ENCODE measurements at places on chromosomes 16 and 17.
A peak's percentile ranks its signal among the peaks of the same experiment; 100 is the strongest.

- DNase-seq, result no peak
These were observed 39.3 kb downstream of the SMG6 start for GRCh38 chr17:2264067-2264860.

DNA sequence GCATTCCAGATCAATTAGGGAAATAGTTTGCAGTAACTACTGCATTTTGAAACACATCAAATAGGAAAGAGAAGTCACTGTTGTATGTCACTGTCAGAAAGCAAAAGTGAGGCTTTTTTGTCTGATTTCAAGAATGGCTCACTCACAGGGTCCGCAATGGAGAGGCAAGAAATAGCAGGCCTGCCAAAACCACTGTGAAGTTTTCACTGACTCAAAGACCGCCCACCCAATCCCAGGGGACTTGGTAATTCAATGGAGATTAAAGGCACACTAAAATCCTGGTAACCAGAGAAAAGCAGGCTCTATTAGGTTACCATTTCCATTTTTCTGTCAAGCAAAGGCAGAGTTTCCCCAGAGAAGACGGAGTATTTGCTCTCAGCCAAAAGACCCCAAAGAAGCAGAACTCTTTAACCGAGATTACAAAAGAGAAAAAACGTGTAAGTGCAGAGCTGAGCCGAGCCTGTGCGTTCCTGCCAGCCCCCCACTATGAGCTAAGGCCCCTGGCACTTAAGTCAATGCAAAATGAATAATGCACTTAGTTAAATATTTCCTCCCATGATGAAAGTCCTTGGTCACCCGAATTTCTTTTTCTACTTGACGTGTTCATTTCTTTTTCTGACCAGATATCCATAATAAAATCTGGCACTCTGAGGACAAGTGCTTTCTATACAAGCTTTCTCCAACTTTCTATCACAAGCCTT lies 57.0 kb downstream of the FOXL1 start:
- no peak for DNase-seq

GRCh38 chr16:59164461-59164860 lies 430.3 kb upstream of the GOT2 start:
- no peak for DNase-seq

DNA sequence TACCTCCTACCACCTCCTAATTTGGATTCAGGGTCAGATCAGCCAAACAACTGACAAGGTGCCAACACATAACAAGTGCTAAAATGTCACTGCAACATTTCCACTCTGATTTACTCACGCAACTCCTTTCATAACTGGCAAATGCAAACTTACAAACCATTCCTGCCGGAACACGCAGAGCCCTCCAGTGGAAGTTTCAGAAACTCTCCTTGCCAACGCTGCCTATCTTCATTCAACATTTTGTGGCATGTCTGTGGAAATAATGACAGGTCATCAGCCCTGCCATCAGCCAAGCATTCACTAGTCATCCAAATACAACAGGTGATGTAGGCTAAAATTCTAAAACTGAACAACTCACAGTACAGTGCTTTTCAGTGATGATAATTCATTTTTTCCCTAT lies 37.7 kb upstream of the OR3A1 start:
- no peak for DNase-seq

DNA sequence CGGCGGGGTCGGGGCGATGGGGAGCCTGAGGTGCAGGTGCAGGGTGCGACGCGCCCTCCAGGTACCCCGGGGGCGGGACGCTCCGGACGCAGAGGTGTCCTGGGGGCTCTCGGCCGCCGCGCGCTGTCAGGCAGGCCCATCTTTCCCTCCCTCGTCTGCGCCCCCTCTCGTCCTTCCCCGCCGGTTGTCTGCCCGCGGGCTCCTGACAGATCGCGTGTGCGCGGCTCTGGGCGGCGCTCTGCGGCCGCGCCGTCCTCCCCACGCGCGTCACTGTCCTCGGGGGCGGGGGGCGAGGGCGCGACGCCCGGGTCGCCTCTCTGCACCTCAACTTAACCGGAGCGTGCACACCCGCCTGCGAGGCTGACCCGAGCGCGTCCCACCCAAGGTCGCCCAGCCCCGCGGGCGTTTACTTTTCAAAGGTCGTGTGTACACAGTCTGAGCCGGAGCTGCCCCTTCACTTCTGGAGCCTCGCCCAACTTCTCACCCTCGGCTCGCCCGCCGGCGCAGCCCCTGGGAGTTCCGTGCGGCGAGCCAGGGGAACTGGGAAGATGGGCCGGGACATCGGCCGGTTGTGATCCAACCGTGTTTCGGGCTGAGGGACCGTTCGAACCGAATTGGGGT lies 512 bp downstream of the AKAP1 start:
- peak; percentile 70 for DNase-seq

DNA sequence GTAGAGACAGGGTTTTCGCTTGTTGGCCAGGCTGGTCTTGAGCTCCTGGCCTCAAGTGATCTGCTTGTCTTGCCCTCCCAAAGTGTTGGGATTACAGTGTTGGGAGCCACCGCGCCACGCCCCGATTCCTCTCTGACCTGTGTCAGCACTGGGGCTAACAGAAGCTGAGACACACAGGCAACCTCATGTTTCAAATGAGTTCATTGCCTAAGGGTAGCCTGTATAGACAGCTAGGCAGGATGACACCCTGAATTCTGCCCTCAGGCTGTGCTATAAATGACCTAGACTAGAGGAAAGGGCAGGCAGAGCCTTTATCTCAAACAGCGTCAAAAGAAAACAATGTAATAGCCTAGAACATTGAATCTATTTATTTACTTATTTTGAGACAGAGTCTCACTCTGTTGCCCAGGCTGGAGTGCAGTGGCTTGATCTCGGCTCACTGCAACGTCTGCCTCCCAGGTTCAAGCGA lies 2.3 kb upstream of the CDK3 start:
- DNase-seq, result no peak

DNA sequence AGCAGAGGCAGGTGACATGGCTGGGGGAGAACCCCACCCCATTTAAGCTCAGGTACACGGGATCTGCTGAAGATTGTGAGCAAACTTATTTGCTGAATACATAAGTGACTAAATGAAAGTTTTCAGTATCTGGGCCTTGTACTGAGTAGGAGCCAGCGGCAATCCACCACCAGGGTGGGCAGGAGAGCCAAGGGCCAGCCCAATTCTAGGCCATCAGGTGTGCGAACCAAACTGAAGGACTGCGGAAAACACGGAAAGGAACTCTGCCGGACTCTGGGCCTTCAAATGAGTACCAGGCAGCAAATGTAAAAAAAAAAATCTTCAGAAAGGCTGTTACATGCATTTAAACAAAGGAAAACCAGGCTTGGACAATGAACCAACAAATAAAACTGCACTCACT lies 19.7 kb downstream of the ARHGAP17 start:
- DNase-seq, result no peak

- no peak for DNase-seq
These were observed 2.7 kb downstream of the RUSF1 start for GRCh38 chr16:31505483-31505882.

- DNase-seq, result no peak
These were observed 488.9 kb downstream of the SHISA9 start for GRCh38 chr16:13390093-13390985.

GRCh38 chr17:61239953-61240352 lies 159.7 kb upstream of the TBX2 start:
- no peak for DNase-seq

- no peak for DNase-seq
These were observed 361.8 kb upstream of the CDH5 start for GRCh38 chr16:66004699-66005098.

DNA sequence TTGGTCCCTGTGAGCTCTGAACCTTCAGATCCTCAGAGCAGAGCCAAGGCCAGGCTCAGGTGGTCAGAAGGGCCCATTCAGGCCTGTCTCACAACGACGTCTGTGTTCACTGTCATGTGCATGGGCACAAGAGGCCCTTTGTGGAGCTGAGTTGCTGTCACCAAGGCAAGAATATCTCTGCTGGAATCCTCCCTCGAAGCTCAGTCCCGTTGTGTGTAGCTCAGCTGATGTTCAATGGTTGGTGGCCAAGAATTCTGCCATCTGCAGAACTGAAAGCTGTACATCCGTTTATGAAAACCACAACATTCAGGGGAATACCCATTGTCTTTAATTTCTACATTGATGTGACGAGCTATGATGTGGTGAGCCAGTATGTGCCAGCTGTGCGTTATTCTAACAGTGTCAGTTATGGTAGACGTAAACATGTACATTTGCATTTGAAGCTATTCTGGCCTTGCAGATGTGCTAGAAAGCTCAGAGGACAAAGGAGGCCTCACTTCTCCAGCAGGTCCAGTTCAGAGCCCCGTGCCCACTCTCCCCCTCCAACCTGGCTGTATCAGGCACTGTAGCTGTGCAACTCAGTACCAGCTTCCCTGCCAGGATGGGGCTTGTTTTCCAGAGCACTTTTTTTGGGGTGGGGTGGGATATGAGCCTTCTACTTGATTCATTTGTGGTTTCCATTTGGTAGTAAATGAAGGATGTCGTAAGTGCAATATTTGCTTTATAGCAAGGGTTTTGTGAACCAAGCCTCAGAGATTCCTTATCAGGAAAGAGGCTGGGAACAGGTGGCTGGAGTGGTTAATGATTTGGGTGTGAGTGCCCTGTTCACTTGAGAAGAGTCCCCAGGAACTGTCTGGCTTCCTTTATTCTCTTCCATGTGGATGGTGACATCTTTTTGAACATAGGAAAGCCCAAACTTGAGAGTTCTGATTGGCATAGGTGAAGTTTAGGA lies 56.1 kb downstream of the B9D1 start:
- peak; percentile 96 for DNase-seq

DNA sequence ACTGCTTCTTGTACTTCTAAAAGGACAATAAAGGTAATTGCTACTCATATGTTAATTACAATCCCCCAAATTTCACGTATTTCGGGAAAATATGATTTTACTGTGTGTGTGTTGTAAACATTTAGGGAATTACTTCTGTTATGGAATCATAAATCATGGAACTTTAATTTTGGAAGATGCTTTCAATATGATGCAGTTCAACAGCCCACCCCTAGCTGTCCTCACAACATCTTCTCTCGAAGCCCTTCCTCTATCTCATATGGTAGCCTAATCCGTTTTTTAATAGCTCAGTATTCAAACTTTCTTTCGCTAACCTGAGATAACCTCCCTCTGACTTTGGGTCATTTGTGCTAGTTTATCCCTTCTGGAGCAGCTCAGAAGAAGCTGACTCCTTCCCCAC lies 78.4 kb downstream of the ANKFN1 start:
- DNase-seq, result no peak

DNA sequence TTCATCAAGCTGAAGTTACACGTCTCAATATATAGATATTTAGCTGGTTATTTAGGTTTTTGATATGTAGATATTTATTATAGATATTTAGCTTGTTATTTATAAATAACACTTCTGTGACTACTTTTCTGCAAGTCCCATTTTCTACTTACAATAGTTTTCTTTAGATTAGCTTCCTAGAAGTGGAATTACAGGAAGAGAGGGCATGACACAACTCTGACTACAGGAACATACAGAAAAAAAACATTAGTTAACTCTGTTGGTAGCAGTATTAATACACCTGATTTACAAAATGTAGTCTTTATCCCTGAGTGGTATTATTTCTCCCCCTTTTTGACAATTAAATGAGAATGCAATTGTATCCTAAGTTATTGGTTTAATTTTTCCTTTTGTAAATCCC lies 21.2 kb upstream of the CCL1 start:
- no peak for DNase-seq

DNA sequence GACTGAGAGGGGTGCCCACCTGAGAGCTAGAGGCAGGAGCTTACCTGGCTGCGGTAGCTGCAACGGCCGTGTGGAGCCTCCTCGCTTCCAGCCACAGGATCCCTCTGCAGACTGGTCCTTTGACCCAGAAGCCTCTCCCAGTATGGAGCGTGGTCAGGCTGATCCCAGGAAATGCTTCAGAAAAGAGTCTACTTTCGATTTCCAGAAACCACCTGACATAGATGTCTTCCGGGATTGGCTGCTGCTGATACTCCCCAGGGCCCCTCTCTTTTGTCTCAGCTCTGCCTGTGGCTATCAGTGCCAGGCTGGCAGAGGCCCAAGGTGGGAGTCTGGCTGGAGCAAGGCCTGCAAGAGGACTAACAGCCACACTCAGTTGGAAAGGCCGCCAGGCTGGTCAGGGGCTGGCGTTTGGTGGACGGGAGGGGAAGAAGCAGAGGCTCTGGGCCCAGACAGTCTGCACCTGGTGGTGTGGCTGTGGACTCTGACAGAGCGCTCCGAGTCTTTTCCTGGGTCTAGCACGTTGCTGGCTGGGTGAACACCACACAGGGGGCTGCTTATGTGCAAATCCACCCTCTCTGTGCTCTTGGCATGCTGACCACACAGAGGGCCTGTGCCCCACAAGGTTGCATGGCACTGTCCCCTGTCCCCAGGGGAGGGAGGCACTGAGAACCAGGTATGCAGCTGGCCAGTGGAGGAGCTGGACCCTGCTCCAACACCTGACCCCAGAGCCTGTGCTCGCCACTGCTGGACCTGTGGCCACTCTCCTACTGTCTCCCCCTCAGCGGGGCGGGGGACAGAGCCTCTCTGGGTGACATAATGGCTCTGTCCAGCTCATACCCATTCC lies at the start of gene LGALS3BP:
Gene LGALS3BP (minus strand): TSS at position 144 of the 844 bp plus-strand sequence. CDS start 2,732 bp downstream, outside the sequence.
- no peak for DNase-seq

GRCh38 chr17:74239172-74239571 lies 25.8 kb downstream of the TTYH2 start:
- DNase-seq, result no peak

DNA sequence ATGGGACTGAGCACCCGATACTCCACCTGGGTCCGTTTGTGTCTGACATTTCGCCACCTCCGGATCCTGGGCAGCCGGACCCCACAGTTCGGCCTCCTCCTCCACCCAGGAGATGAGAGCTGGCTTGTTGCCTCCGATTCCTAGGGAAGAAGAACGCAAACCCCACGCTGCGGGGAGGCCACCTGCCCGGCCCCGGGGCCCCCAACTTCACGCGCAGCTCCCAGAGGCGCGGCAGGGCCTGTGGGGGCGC lies 542 bp downstream of the ZNF764 start:
- DNase-seq, result no peak

GRCh38 chr17:51951741-51952140 lies 206.8 kb downstream of the CA10 start:
- DNase-seq, result no peak

GRCh38 chr17:16135461-16135860 lies 79.9 kb downstream of the NCOR1 start:
- no peak for DNase-seq

DNA sequence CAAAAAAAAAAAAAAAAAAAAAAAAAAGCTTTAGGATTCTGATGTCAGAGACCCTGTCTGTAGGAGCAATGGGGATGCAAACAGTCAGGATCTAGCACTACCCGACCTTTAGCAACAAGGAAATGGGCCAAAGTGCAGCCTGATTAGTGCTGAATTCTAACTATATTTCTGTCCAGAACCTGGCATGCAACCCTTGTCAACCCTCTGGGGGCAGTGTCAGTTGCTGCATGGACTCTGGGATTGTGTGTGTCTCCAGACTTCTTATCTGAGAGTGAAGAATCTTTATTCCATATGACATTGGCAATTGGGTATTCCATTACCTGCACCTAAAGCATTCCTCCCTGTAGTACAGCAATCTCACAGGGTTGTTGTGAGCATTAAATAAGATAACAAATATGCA lies 120.3 kb upstream of the CRHR1 start:
- no peak for DNase-seq

GRCh38 chr16:15856901-15857698 lies at the start of gene MYH11:
MYH11 (minus strand) TSS chr16:15857028; CDS start chr16:15838252, 18,776 bp downstream.
- no peak for DNase-seq
